CD8-positive, alpha-beta memory T cell (primary cell): ENCODE measurements at places on chromosomes 12 and 14.

- DNase-seq, result no peak
Measured at GRCh38 chr12:47710278-47710677, 4.4 kb upstream of the RPAP3 start.

DNA sequence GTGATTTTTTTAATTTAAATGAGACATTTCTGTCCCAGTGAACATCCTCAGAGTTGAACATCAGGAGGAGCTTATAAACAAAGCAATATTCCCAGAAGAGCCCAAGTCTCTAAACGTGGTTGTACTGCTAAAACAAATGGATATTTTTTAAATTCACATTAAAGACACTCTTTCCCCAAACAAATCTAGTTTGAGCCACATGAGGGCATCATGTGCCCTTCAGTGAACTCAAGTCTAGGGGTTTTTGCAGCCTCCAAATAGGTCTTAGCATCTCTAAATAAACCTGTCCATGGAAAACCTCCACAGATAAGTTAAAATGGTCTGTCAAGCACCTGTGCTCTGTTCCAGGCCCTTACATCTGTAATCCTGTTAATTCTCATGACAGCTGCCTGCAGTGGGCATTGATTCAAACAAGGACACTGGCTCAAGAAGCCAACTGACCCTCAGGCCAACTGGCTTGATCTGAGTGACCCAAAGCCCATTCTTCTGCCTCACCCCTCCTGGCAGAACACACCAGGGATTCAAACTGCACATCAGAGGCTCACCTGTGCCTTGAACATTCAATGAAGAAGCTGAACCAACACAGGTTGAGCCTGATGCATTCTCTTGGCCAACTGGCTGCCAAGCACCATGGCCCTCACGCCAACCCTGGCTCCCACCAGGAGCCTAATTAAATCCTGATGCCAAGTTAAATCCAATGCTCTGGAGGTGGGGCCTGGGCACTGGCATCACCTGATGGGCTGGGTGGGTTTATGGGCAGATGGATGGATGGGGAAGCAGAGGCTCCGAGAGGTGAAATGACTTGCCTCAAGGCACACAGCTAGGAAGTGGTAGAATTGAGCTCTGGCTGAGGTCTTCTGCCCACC is 8.6 kb downstream of the ISCU start:
- no peak for DNase-seq

DNA sequence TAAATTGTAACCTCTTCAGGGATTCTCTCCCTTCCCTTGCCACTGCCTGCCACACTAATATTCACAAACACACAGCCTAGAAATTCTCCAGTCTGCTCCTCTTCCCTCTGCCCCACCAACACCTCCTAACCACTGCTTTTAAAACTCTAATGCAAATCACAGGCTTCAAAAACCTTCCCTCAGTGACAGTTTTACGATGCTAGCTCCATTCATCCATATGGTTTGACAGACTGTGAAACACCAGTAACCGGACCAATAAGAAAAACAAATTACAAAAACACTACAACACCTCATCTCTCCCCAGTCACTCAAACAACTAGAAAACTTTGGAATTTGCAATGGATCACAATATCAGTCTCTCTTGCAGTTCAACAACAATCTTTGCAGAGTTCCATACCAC is 5.7 kb downstream of the DPF3 start:
- no peak for DNase-seq

DNA sequence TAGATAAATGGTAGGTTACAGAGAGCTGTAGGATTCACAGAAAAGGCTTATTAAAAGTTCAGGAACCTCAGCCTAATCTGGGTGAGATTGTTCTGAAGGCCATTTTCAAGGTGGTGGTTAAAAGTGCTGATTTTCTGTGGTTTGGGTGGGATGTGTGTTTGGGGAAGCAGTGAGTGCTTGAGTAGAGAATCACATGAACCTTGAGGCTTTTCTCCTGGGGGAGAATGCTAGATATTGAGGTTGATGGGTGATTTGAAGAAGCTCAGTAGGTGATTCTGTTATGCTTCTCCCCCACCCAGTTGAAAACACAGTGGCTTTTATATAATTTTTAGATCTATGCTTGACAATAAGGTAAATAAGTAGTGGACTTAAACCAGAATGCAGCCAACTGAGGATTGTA is 420.9 kb downstream of the PCNX1 start:
- DNase-seq, result no peak

DNA sequence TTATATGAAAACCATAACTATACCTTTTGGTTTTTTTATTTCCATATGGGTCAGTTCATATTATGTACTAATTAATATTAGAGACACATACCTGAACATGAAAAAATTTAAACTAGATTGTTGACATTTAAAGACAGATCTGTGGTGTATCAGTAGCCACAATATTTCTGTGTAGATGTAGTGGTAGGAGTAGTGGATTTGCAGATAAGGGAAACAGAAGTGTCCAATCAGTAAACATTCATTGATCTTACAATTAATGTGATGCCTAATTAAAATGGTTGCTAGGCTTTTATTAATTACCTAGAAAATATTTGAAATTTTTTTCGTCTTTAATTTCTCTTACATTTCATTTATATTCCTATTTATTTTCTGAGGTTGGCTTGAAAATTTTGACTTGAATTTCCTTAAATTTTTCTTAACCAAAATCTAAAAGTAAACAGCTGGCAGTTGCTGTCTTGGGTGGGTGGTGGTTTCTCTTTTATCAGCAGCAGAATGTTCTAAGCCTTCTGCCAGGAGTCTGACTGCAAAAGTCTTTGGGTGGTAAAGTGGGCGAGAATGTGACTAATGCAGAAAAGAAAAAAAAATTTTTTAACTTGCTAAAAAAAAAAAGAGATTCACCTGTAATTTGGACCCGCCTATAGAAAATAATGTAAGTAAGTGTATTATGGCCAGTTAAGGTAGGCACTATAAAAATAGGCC is 2.4 kb downstream of the FGFR1OP2 start:
- DNase-seq, result peak; percentile 47

GRCh38 chr12:102394200-102394599 is 86.2 kb downstream of the IGF1 start:
- DNase-seq, result no peak

DNA sequence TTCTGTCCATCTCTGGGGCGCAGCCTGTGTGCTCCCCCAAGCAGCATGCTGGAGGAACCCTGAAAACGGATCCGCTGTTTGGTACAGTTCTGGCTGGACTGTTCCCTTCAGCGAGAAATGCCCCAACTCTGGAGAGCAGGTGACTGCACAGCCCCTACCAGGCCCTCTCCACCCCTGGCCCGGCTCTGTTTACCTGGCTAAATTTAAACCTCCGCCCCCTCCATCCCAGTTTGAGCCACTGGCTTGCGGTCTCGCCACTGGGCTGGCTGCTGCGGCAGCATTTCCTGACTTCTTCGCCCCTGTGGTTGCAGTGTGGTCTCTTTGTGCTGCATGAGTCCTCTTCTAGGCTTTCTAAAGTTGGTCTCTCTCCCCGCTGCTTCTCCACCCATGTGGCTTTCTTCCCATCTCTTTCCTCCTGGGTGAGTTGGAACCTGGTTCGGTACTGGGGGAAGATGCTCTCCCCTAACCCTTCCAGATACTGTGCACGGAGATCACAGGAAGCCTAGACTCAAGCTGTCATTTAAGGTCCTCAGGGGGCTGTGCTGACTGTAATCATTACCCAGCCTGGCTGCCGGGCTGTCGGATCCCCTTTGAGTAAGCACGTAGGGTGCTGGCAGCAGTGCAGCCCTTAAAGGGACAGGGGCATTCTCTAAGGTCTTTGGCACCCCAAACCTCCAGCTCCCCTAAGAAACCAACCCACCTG is 60.6 kb downstream of the FBXL14 start:
- DNase-seq, result peak; percentile 9

DNA sequence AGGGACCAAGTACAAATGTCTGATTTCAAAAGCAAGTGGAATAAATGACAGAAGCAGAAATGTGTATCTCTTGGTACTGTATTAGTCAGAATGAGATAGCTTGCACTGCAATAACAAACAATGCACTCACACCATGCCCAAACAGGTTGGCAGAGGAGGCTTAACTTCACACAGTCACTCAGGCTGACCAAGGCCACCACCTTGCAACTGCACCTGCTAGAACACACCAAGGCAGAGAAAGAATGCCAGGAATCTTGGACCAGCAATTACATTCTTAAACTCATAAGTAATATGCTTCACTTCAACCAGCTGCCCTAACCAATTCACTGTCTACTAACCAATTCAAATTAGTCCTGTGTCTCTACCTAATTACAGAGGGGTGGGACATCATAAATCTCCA is 378.3 kb downstream of the BCL11B start:
- DNase-seq, result no peak

- DNase-seq, result no peak
Measured at GRCh38 chr14:89302396-89302950, 114.6 kb downstream of the FOXN3 start.

DNA sequence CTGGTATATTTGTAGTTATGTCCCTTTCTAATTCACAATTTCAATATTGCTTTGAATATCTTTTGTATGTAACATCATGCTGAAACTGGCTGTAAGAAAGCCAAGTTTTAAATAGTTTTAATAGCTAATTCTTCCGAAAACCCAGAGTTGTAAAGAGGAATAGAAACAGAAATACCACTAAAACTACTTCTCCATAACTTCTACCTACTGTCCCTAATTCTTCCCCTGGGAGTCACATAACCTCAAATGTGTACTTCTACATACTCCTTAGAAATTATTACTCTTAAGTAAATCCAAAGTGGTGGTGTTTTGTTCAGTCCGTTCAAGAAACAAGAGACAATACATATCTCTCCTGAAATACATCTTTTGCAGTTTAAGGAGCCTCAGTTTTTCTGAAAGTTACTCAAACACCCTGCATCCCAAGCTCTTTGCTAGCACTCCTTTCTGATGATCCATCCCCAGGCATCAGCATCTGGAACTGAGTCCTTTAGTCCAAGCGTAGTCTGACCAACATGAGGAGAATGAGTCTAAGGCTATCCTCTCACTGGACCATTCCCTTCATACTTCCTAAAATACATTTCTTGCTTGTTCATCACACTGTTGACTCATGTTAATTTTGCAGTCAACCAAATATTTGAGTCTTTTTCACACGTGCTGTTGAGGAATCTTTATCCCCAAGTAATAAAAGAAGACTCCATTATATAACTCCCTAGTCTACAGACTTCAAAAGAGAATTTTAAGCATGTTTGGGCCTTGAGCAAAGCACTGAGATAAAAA is 214.3 kb upstream of the NUDT4 start:
- no peak for DNase-seq

GRCh38 chr14:73695997-73696396 is 18.2 kb downstream of the PNMA1 start:
- no peak for DNase-seq

GRCh38 chr12:123064366-123064765 is 83.9 kb downstream of the ARL6IP4 start:
- DNase-seq, result no peak

GRCh38 chr12:100913872-100914592 is 119.5 kb downstream of the ANO4 start:
- no peak for DNase-seq

GRCh38 chr14:34874386-34875030 is 652 bp downstream of the BAZ1A start:
- peak; percentile 73 for DNase-seq

GRCh38 chr14:99805757-99806439 is 12.7 kb downstream of the EML1 start:
- DNase-seq, result no peak

GRCh38 chr12:108360487-108360886 is 21.4 kb upstream of the CMKLR1 start:
- no peak for DNase-seq

GRCh38 chr12:62328296-62328921 is 68.2 kb downstream of the USP15 start:
- DNase-seq, result no peak

DNA sequence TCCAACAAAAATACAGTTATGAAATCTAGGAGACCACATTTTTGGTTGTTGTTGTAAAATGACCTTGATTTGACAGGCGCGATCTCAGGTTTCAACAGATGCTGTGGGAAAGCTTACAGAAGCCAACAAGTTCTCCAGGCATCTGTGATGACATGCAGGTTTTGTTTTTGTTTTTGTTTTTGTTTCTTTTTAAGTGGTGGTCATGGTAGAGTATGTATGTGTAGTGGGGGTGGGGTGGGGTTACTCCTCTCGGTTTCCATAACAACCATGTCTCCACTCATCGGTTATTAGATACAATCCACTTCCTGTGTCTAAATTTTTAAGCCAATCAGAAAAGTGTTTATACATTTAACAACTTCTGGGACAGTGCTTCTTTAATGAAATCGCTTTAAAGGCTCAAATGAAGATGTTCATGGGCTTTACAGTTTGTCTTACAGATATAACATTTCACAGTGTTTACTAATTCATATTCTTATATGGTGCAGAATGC is 199.9 kb upstream of the FOXN3 start:
- peak; percentile 80 for DNase-seq

GRCh38 chr14:79758985-79759384 is 452.3 kb downstream of the DIO2 start:
- DNase-seq, result no peak

- no peak for DNase-seq
Measured at GRCh38 chr12:39033782-39034181, 128.4 kb upstream of the CPNE8 start.

GRCh38 chr12:98691351-98691750 is 46.3 kb downstream of the APAF1 start:
- no peak for DNase-seq

DNA sequence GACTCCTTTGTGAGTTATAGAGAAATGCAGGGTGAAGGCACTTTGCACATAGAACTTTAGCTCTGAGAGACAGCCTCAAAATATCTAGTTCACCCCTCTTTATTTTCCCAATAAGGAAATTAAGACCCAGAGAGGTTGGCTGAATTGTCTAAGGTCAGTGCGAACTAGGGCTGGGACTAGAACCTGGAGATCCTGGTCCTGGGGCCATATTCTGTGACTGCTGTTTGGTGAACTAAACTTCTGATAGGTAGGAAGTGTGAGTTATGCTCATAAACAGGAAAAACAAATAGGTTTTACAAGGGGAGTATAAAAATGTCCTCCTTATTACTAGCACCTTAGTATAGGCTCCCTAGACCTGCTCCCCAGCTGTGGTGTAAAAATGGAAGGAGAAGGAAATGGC is 53.9 kb downstream of the DAD1 start:
- DNase-seq, result no peak

- no peak for DNase-seq
Measured at GRCh38 chr14:20818861-20819260, 16.2 kb upstream of the RNASE1 start.

- DNase-seq, result no peak
Measured at GRCh38 chr14:34770901-34771300, 56.5 kb upstream of the CFL2 start.

GRCh38 chr14:34328178-34328577 is 133.9 kb downstream of the SPTSSA start:
- DNase-seq, result no peak

GRCh38 chr12:108333898-108334699 is 5.0 kb downstream of the CMKLR1 start:
- DNase-seq, result no peak

DNA sequence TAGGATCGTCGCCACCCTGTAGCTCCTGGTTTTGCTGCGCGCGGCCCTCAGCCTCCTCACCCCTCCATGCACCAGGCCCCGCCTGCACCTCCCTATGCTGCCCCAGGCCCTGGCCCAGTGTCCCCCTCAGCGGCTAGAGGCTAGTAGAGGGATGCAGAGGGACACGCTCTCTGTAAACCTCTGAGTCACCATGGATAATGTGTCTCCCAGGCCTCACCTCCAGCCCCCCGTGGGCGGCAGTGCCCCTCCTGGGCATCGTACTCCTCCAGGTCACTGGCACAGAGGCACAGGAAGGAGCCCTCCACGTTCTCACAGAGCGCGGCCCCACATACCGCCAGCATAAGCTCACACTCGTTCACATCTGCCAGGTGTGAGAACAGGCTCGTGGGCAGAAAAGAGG is 12.3 kb downstream of the ISCA2 start:
- no peak for DNase-seq
